NCI-H1694 (cell line): ENCODE measurements at places on chromosomes 16 and 17.

DNA sequence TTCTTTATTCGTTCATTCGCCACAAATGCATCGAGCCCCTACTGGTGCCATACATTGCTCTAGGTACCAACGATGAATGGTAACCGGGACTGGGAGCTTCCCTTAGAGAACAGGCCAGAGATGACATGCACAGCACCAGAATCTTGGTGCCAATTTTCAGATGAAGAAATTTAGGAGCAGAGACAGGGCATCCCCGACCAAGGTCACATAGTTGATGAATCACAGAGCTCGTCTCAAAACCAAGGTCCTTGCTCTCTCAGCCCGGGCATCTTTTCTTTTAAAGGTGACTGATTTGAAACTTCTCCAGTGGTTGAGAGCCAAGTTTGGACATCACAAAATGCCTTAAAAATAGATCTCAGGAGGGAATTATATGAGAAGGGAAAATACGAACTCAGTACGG, 73.2 kb upstream of the C16orf82 start:
- DNase-seq: no peak

DNA sequence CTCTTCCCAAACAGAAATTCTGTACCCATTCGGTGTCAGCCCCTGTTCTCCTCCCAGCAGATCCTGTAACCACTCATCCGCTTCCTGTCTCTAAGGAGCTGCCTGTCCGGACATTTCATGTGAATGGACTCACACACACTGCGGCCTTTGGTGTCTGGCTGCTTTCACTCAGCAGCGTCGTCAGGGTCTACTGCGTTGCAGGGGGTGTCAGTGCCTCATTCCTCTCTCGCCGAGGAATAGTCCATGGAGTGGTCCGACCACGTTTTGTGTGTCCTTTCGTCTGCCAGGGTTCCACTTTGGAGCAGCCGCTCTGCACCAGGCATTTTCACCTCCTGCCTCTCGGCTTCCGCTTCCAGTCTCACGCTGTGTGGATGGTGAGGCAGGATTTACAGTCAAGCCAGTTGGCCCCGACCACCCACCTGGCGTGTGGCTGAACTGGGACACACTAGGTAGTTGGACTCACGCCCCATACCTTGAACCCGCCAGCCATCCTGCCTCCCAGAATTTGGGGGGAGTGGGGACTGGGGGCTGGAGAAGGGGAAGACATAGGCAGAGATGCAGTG, 188.2 kb upstream of the CIBAR2 start:
- DNase-seq: no peak

DNA sequence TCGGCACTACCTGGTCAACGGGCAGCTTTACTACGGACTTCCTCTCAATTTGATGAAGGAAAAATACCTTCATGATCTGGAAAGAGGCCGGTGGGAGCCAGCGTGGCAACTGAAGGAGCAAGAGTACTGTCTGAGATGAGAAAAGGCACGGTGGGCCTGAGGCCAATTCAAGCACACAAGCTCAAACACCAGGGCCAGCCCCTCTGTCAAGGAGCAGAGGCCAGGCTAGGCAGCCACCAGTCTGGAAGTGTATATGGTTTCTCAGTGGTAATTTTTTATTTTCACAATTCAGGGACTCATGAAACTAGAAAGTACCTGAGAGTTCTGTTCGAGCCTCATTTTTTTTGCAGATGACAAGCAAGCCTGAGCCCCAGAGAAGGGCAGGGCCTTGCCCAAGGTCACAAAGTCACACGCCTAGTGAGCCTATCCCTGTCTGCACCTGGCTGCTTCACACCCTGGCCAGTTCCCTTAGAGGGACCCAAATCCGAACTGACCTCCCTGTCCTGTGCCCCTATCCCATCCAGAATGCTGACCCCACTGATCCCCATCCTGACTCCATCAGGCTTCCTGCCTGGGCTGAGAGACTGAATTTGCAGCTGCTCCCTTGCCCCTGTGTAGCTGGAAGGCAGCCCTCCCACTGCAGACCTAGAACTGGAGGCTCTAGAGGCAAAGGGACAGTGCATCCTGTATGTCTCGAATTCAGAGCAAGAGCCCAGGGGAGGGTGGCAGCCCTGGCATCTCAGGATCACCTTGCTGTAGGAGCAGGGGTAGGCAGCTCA, 4.8 kb upstream of the TBX2 start:
- DNase-seq: no peak

DNA sequence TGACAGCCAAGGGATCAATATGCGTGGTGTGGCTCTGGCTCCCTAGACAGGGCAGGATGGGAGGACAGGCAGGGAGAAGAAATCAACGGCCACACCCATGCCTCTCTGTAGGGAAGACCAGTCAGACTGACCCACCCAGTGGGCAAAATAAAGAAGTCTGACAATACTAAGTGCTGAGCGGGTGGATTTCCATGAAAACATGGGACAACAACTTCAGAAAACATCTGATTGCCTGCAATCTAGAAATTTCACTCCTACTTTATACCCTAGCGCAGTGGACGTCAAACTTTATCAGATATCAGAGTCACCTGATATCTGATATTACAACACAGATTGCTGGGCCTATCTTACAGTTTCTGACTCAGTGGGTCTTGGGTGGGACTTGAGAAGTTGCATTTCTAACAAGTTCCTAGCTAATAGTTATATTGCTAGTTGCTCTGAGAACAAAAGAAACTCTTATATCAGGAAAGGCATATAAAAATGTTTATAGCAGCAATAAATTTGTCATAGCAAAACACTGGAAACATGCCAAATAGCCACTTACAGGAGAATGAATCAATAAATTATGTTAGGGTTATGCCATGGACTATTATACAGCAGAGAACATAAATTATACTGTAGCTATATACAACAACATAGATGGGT, 38.4 kb downstream of the C17orf67 start:
- no peak for DNase-seq

DNA sequence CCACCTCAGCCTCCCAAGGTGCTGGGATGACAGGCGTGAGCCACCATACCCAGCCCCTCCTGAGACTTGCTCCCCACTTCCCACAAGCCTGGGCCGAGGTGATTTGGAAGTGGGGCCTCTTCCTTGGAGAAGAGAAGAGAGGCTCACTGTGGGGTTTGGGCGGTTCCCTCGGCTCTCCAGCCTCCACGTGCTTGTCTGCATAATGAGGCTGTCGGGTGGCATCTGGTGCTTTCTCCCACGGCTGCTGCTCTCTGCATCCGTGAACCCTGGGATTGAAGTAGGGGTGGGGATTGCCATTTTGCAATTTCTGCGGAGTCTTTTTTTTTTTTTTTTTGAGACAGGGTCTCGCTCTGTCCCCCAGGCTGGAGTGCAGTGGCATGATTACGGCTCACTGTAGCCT, 101.4 kb downstream of the RAP1GAP2 start:
- DNase-seq: no peak

DNA sequence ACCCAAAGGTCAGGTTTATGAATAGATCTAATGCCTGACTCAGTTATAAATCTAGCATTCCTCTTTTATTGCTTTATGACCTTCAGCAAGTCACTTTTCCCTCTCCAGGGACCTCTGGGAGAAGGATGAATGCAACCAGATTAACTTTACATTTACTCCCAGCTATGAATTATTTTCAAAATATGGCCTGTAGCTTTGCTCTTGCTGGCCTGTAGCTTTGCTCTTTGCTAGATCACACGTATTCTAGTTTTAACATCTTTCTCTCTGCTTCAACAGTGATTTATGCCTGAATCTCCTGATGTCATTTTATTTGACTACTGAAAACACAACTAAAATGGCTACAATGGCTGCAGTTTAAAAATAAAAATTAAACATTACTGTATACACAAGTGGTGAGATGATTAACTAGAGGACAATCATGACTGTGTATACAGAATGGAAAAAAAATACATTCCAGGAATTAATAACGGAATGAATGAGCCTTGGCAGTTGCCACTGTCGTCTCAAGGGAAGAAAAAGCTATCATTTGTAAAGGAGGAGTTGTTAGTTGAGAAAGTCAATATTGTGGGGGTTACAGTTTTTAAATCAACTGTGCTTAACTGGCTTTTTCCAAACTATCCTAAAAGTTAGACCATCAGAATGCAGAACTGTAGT, 434.5 kb upstream of the GOT2 start:
- DNase-seq: no peak

DNA sequence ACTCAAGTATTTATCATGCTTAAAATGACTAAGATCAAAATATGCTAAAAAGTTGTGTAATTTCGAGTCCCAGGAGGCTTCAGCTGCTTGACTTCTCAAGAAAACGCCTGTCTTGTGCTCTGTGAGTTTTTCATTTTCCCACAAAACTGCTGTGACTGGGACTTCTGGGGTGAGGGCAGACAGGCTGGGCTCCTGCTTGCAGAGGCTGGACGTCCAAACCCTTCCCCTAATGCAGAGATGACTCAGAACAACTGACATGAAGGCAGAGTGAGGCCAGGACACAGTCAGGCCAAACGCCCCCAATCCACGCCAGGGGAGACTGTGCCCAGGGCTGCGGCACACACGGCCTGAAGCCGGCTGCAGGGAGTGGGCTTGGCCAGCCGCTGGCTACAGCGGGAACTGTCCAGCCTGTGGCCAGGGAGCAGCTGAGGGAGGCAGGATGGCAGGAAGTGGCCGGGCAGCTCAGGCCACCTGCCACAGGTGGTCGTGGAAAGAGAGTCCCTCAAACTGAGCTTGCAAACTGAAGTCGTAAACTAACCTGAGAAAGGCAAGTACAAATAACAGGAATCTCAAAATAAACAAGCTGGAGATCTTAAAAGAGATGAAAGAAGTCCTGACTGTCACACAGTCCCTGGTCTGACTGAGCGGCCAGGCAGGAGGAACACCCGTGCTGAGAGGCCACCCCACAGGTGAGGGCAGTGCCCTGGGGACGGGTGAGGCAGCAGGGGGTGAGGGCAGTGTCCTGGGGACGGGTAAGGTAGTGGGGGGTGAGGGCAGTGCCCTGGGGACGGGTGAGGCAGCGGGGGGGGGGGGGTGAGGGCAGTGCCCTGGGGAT, 21.3 kb upstream of the HEXD start:
- DNase-seq: no peak

DNA sequence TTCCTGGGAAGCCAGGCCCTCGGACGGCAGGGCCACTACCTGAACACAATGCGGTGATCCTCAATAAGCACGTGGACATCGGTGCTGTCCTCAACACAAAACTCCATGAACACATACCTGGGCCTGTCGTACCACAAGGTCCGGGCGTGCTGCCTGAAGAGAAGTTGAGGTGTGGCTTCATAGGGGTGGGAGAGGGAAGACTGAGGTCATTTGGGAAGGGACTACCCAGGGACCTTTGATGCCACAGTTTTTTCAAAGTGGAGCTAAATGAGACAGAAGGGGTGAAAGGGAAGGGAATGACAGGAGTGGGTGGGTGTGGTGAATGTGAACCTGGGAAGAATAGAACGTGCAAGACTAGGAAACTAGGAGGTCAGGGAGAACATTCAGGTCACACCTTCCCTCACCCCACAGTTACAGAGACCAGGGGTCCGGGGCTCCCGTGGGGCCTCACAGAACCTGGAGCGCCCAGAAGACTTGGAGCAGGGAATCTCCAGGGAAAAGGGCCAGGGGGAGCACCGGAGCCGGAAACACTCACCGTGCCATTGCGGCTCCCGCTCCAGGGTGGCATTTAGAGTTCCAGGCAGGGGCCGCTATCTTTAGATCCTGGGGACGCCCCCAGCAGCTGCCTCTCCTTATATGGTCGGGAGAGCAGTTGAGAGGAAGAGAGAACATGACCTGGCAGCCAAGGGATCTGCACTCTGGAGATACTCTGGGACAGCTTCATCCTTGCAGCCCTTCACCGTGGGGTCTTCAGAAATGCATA, at the start of gene PTGES3L:
TSS of gene PTGES3L (minus strand) at position 570 of the 763 bp plus-strand sequence. CDS start at position 543, 27 bp downstream.
- peak; percentile 69 for DNase-seq

- DNase-seq: no peak
Measured at GRCh38 chr16:24013864-24014645, 178.3 kb downstream of the PRKCB start.

DNA sequence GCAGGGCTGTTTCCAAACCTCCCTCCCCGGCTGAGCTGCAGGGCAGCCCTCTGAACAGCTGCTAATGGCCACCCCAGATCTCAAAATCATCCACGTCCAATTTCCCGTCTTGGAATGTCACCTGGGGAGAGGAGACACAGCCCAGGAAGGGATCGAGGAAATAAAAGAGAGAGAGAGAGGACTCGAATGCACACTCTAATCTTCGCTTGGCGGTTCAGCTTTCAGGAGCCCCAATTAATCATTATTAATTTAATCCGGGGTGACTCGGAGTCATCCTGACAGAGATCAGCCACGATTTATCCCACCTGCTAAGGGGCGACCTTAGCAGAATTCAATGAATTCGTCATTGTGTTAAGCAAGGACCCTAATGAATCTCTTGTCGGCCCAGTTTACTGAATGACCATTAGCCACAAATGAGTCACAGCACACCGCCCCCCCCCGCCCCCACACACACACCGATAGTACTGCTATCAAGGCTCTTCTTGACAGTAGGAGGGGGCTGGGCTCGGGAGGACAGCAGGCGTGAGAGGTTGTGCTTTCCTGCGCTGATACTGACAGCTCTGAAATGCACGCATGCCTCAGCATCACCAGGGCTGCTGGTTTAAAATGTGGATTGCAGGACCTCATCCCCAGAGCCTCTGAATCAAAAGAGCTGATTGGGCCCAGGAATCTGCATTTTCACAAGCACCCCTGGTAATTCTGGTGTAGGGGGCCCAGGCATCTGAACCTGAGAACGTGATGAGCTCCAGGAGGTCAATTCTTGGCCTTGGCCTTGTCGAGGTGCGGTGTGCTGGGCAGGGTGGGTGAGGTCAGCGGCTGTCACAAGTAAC, 190.0 kb upstream of the CIBAR2 start:
- no peak for DNase-seq

DNA sequence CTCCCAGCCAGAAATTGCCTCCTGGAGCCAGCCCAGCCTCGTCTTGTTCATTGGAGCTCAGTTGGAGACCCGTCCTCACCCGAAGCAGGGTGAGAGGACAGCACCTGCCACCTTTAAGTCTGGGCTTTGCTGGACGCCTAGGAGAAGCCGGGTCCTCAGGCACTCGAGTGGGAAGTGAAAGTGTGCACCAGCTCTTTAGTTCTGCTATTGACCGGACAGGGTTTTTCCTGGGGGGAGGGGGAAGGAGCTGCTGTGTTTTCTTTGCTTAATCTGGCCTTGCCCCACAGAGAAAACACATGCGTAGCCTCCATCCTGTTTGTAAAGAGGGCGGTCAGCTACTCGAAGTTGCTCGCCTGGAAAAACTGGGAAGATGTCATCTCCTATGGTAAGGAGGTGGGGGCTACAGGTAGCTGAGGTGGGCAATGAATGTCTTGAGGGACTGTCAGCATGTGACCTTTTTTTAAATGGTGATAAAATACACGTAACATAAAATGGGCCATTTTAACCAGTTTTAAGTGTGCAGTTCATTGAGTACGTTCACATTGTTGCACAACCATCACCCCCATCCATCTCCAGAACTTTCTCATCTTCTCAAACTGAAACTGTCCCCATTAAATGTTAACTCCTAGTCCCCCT, 34.4 kb downstream of the CMIP start:
- DNase-seq: no peak

DNA sequence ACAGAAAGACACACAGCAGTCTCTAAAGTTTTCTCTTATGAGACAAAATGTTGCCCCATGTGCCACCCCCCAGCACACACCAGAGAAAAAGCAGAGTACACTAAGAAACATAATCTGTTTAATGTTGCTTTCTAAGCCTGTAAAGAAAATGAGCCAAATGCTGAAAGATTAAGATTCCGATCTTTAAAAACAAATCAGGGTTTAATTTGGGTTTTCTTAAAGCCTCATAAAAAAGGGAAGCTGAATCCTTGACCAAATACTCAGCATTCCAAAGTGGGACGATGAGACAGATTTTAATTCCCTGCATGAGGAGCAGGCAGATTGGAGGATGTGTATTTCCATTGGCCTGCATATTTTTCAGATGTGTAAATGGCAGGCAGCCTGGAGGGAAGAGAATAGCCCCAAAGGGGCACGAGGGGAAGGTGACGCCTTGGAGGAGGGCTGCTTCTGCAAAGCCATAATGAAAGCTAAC, 118.4 kb downstream of the COPRS start:
- DNase-seq: no peak

- DNase-seq: peak; percentile 34
Measured at GRCh38 chr16:70700101-70701020, 14.5 kb upstream of the MTSS2 start.
